ENCODE measurements at places on chromosomes 1 and 21. TPM values are rescaled to one million over a fixed set of nuclear protein-coding genes. Genes with fewer than 3 reads are reported as not detected.

DNA sequence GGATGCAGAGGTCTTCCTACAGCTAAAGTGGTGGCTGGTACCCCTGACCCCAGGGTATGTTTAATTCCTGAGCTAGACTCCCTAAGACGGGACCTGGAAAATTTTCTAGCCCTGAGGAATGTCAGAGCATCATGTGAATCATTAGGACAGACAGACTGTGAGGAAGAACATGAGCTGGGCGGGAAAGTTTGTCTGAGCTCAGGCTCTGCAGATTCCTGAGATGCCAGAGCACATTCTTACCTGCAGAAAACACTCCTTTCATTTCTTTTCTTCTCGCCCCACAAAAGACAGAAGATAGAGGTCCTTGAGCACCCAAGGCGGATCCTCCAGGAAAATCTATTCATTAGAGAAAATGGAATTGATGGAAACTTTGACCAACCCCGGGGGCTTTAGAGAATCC is 6.5 kb downstream of the CAPN2 start:
- H3K27me3 ChIP-seq = no peaks in the 10 kb centered on the region
- no peak for DNase-seq
- no peak overlapping the region for H3K4me3 ChIP-seq
- no peak overlapping the region for H3K27ac ChIP-seq
- peaks cover 16% of the 10 kb centered on the region for H3K4me1 ChIP-seq

- no peak overlapping the region for H3K4me3 ChIP-seq
- no peaks in the 10 kb centered on the region for H3K4me1 ChIP-seq
- H3K27me3 ChIP-seq = no peaks in the 10 kb centered on the region
These were observed 63.6 kb upstream of the ETV3 start for GRCh38 chr1:157201767-157202166.

GRCh38 chr1:150890033-150890416 is 3.1 kb downstream of the CTXND2 start:
- no peak overlapping the region for H3K27ac ChIP-seq
- no peaks in the 10 kb centered on the region for H3K27me3 ChIP-seq
- DNase-seq = no peak
- no peaks in the 10 kb centered on the region for H3K36me3 ChIP-seq

- DNase-seq = no peak
- no peaks in the 10 kb centered on the region for H3K27me3 ChIP-seq
These were observed 39.7 kb downstream of the PRRX1 start for GRCh38 chr1:170703591-170703990.

- no peak for DNase-seq
- H3K36me3 ChIP-seq = no peaks in the 10 kb centered on the region
- no peaks in the 10 kb centered on the region for H3K27me3 ChIP-seq
- no peak overlapping the region for H3K4me3 ChIP-seq
- H3K27ac ChIP-seq = no peak overlapping the region
- no peaks in the 10 kb centered on the region for H3K4me1 ChIP-seq
These were observed 29.4 kb upstream of the B3GALNT2 start for GRCh38 chr1:235533476-235534168.

GRCh38 chr1:11463177-11463576 is 15.8 kb upstream of the DISP3 start:
- no peaks in the 10 kb centered on the region for H3K27me3 ChIP-seq
- H3K4me1 ChIP-seq = peaks cover 8% of the 10 kb centered on the region
- no peak overlapping the region for H3K4me3 ChIP-seq
- no peak for DNase-seq
- H3K27ac ChIP-seq = no peak overlapping the region

DNA sequence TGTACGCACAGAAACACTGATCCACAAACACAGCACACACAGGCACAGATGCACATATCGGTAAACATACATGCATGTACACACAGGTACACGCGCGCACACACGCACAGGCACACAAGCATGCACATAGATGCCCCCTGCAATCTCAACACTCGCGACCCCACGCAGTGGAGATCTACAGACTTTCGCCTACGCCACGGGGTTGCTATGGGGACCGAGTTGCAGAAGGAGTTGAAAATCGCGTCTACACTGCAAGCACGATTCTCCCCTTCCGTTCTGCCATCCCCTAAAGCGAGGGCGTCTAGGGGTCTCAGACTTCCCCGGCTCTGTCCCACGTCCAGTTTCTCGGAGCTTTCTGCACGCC is 826 bp downstream of the TRIM17 start:
- H3K4me1 ChIP-seq = peaks cover 13% of the 10 kb centered on the region
- H3K27ac ChIP-seq = no peak overlapping the region
- DNase-seq = peak; percentile 44
- H3K4me3 ChIP-seq = peak overlapping the region; percentile 37
- H3K27me3 ChIP-seq = no peaks in the 10 kb centered on the region

DNA sequence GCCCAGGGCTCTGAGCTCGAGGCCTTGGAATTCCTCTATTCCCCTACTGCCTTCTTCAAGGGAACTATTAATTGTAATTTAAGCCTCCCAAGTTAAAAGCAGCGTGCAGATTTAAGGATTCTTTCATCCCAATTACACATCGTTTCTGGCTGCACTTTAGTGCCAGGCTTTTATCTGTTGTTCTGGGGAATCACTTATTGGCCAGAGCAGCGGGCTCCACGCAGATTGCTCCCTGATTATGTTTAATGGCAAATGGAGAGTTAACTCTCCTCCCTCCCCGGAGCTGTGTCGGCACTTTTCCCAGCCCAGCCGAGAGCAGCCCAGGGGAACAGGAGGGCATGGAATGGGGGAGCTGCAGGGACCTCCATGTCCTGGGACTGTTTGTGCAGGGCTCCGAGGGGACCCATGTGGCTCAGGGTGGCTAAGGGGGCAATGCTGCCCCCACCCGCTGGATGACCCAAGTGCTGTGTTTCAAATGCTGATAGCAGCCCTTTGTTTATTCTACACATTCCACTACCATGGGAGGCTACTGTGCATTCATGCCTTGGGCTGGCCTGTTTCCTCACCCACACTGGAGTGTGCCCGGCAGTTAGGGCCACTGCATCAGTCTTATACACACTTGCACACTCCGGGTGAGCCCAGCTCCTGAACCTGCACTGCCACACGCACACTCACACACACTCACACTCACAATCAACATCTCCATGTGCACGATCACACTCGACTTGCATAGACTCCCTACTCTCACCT is 93.3 kb upstream of the POU3F1 start:
- no peaks in the 10 kb centered on the region for H3K36me3 ChIP-seq
- no peak overlapping the region for H3K27ac ChIP-seq
- H3K4me1 ChIP-seq = no peaks in the 10 kb centered on the region

GRCh38 chr1:14778541-14778897 is 180.0 kb downstream of the KAZN start:
- H3K36me3 ChIP-seq = no peaks in the 10 kb centered on the region
- no peak for DNase-seq
- H3K4me1 ChIP-seq = peaks cover 2% of the 10 kb centered on the region
- H3K4me3 ChIP-seq = no peak overlapping the region

DNA sequence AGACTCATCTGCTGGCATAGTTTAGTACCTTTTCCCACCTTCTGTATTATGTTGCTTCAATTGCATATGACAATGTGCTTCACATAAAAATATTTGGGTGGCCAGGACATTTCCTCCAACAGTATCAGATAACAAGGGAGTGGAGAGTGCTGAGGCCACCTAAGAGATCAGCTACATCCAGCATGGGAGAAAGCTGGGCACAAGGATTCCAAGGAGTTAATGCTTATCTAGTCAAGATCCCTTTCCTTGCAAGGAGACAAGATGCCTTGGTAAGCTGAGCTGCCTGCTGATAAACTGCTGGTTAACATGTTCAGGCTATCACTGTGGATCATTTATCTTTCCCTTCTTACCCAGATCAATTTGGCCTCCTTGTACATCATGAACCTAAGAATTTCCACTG is 5.4 kb downstream of the TACSTD2 start:
- H3K36me3 ChIP-seq = no peaks in the 10 kb centered on the region
- H3K27ac ChIP-seq = no peak overlapping the region
- no peaks in the 10 kb centered on the region for H3K27me3 ChIP-seq
- DNase-seq = no peak
- no peak overlapping the region for H3K4me3 ChIP-seq
- H3K4me1 ChIP-seq = peaks cover 5% of the 10 kb centered on the region

DNA sequence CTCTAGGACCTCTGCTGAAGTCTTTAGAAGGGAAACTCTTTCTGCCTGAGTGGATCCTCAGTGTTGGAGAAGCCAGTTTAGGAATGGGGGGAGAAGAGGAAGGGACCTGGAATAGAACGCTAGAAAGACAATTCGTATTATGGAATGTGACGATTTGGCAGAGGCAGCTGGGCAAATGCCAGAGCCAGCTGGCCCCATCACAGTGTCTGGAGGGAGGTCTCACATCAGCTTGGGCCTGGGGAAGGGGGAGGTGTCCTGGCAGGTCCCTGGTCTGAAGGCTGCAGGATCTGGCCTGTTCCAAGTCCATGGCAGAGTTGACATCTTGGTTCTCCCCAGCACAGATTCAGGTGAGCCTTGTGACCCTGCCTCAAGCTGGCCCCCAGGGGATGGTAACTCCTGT is 11.3 kb downstream of the TMCC2 start:
- H3K27me3 ChIP-seq = no peaks in the 10 kb centered on the region
- H3K4me3 ChIP-seq = no peak overlapping the region
- no peak for DNase-seq
- H3K36me3 ChIP-seq = no peaks in the 10 kb centered on the region
- H3K4me1 ChIP-seq = peaks cover 20% of the 10 kb centered on the region

DNA sequence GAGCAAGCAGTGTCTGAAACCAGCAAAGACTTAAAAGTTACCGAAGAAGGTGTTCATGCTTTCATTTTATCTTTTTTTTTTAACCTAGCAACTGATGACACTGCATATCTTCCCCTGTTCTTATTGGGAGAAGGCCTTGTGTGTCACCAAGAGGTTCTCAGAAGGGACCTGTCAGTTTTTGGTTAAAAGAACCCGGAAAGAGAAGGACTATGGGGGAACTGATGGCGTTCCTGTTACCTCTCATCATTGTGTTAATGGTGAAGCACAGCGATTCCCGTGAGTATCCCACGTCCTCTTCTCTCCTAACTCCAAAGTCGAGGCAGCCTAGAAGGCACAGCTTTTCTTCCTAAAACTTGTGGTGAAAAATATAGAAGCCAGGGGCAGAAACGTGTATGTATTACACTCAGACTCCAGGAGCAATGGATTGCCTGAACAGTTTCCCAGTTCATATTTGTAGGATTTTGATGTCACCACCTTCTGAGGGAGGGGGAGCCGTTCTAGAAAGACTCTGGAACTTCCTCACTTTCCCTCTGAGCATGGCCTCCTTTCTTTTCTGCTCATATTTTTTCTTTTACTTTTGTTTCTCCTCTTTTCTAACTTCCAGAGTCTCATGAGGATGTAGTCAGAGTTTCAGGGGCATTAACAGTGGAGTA is at the start of gene MR1:
TSS of gene MR1 (plus strand) at position 185 of the 653 bp plus-strand sequence. CDS start at position 210, 25 bp downstream.
- peak within 1 kb of the TSS; percentile 46 for H3K4me3 ChIP-seq
- no peaks in the 10 kb centered on the region for H3K27me3 ChIP-seq
- no peak for DNase-seq
- peaks cover 11% of the 10 kb centered on the region for H3K4me1 ChIP-seq
- no peaks in the 10 kb centered on the region for H3K36me3 ChIP-seq

GRCh38 chr1:65310078-65310587 is 790 bp downstream of the DNAJC6 start:
- H3K4me1 ChIP-seq = peaks cover 2% of the 10 kb centered on the region
- no peak overlapping the region for H3K27ac ChIP-seq
- no peak overlapping the region for H3K4me3 ChIP-seq
- H3K27me3 ChIP-seq = no peaks in the 10 kb centered on the region
- no peak for DNase-seq
- no peaks in the 10 kb centered on the region for H3K36me3 ChIP-seq

DNA sequence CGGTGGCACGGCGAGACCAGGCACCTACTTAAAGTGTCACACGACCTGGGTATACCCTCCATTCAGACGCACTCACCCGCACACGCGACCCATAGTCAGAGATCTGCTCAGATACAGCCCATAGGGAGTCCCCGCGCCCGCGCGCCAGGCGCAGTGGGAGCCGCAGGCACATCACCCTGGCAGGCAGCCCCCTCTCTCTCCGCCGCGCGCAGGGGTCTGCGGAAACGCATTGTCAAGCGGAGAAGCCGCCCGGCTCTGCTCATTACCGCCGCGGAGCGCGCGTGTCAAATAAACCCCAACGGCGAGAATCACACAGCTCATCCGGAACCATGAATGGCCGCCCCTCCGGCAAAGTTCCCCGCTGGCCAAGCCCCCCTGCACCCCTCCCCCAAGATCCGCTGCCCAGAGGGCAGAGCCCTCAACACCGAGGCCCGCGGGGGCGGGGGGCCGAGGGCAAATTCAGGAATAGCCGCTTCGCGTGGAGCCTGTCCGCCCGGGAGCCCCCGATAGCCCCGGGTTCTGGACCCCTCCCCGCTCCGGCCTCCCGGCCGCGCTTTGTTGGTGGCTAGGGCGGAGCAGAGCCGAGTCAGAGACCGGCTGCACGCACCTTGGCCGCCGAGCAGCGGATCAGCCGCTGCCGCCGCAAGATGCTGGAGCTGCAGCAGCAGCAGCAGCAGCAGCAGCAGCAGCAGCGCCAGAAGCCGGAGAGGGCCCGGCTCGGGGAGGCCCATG is 522 bp downstream of the LRP8 start:
- peak overlapping the region; percentile 38 for H3K27ac ChIP-seq
- DNase-seq = peak; percentile 54
- H3K4me1 ChIP-seq = peaks cover 6% of the 10 kb centered on the region

DNA sequence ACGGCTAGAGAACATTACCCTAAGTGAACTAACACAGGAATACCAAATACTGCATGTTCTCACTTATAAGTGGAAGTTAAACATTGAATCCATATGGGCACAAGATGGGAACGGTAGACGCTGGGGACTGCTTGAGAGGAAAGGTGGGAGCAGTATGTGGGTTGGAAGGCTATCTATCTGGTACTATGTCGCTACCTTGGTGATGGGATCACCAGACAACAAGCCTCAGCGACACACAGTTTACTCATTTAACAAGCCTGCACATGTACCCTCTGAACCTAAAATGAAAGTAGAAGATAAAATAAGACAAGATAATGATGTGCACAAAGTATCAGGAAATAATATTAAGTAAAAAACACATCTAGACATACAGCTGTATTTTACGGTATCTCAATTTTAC is 819 bp downstream of the PYHIN1 start:
- no peaks in the 10 kb centered on the region for H3K27me3 ChIP-seq
- H3K36me3 ChIP-seq = no peaks in the 10 kb centered on the region
- no peak overlapping the region for H3K27ac ChIP-seq
- H3K4me1 ChIP-seq = no peaks in the 10 kb centered on the region

DNA sequence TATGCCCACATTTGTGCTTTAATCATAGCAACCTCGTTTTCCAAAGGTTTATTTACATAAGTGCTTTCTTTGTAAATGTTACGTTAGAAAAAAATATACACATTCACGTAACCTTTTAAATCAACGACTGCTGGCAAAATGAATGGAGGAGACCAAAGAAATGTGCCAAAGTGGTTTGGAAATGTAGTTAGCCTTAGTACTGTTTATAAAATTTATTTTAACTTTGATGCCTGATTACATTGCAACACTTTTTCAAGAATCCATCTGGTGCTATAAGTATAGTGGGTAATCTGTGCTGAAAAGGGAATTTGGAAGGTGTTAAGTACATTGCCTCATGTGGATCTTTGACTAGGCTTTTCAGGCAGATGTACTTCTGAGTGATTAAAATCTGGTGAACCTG is 108.9 kb downstream of the IFI44 start:
- H3K36me3 ChIP-seq = no peaks in the 10 kb centered on the region
- H3K27me3 ChIP-seq = no peaks in the 10 kb centered on the region
- no peak overlapping the region for H3K27ac ChIP-seq
- no peak overlapping the region for H3K4me3 ChIP-seq
- no peaks in the 10 kb centered on the region for H3K4me1 ChIP-seq

Gene KIAA0040
- total RNA-seq = 6.7 TPM

Gene BEST4
- total RNA-seq = 0.67 TPM

Gene CRYAA
- total RNA-seq = not detected

Gene RAB7B
- total RNA-seq = 3.6 TPM

Gene RBM15
- total RNA-seq = 26.5 TPM

Gene HEATR1
- 23.7 TPM for total RNA-seq

Gene CENPS
- 1.5 TPM for total RNA-seq

Gene NTMT2
- not detected for total RNA-seq

Gene SMCP
- not detected for total RNA-seq

Gene CELA2B
- 0.46 TPM for total RNA-seq

Gene DPYD
- total RNA-seq = 38.7 TPM

Gene AMIGO1
- total RNA-seq = 16.1 TPM
